ENCODE measurements at places on chromosomes 4 and X. TPM values are rescaled to one million over a fixed set of nuclear protein-coding genes. Genes with fewer than 3 reads are reported as not detected.

Gene NRK
- total RNA-seq: 2.4 TPM

Gene IGBP1
- total RNA-seq: 62.6 TPM

Gene DRD5
- total RNA-seq: not detected

Gene HSFX4
- not detected for total RNA-seq

Gene TRAPPC2
- total RNA-seq: 28.8 TPM

Gene MFSD8
- total RNA-seq: 27.4 TPM
